Activated naive CD4-positive, alpha-beta T cell treated with anti-CD3 and anti-CD28 coated beads, Interleukin-2, amount 10 ng/mL, durations not matched to agents 7 days and 5 days (primary cell): ENCODE measurements at places on chromosomes 13 and 19.

GRCh38 chr13:87887459-87888123 lies 216.4 kb downstream of the SLITRK5 start:
- DNase-seq: no peak

- no peak for DNase-seq
Measured at GRCh38 chr19:6209233-6209632, 70.5 kb downstream of the MLLT1 start.

GRCh38 chr19:37979547-37980082 lies 72.6 kb downstream of the SIPA1L3 start:
- DNase-seq: no peak

DNA sequence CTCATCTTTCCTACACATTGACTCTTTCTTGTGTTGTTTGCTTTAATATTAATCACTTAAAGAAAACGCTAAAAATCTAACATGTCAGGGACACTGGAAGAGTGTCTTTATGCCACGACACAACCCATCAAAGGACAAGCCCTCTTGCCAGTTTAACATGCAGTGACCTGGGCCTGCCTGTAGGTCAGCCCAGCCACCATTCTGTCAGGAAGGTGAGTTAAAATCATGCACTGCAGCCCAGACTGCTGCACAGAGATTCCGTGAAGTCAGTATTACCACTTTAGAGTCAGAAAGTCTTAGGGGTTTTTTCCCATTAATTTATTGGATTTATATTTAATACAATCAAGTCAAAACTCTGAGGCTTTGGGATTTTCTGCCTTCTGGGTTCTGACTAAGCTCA lies 58.0 kb downstream of the TNFRSF19 start:
- DNase-seq: no peak
